ENCODE measurements at places on chromosomes 7 and 10. TPM values are rescaled to one million over a fixed set of nuclear protein-coding genes. Genes with fewer than 3 reads are reported as not detected.

- no peaks in the 10 kb centered on the region for H3K4me1 ChIP-seq
- DNase-seq, result no peak
- no peaks in the 10 kb centered on the region for H3K27me3 ChIP-seq
- no peak overlapping the region for H3K4me3 ChIP-seq
- H3K27ac ChIP-seq, result no peak overlapping the region
Observed at GRCh38 chr10:14192746-14193145, 138.0 kb downstream of the FRMD4A start.

GRCh38 chr10:29409241-29410054 lies 120.6 kb downstream of the LYZL1 start:
- no peaks in the 10 kb centered on the region for H3K27me3 ChIP-seq
- DNase-seq, result peak; percentile 61
- H3K4me1 ChIP-seq, result no peaks in the 10 kb centered on the region
- peak overlapping the region; percentile 64 for H3K4me3 ChIP-seq

DNA sequence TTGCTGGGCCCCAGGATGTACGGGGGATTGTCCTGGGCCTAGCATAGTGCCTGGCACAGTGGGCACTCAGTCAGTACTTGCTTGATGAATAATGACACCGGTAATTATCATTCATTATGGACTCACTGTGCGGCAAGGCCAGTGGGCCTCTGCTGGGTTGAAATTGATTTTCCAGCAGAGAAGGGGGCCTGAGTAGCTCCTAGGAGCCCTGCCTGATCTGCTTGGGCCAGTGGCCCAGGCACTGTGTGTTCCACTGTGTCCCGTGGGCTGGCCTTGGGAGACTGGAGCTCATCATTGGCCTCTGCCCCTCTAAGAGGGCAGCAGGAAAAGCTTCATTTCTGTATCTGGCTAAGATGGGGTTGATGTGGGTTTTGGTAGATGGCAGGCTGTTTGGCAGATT lies 1.4 kb downstream of the CHST3 start:
- no peaks in the 10 kb centered on the region for H3K27me3 ChIP-seq
- DNase-seq, result no peak
- peak overlapping the region; percentile 59 for H3K4me3 ChIP-seq
- peaks cover 63% of the 10 kb centered on the region for H3K4me1 ChIP-seq
- peak overlapping the region; percentile 98 for H3K27ac ChIP-seq

The STRIP2 gene
- total RNA-seq, result 0.39 TPM

The ARHGAP12 gene
- 38.8 TPM for total RNA-seq

DNA sequence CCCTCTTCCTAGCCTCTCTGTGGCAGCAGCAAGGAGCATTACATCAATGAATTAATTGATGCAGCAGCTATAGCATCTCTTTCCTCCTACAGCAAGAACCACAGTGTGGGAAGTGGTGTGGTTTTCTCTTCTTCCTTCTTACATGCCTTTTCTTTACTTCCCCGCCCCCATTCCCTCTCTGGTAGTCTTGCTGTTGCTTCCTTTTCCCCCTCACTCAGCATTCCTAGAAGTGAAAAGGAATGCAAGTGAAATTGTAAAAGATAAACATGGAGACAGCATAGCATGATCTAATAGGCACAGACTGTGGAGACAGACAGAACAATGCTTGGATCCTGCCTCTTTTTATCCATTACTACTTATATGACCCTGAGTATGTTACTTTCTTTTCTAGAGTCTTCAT lies 370.5 kb upstream of the BMPER start:
- H3K27me3 ChIP-seq, result no peaks in the 10 kb centered on the region
- no peak overlapping the region for H3K4me3 ChIP-seq
- H3K4me1 ChIP-seq, result peaks cover 3% of the 10 kb centered on the region
- no peaks in the 10 kb centered on the region for H3K36me3 ChIP-seq
- DNase-seq, result no peak

DNA sequence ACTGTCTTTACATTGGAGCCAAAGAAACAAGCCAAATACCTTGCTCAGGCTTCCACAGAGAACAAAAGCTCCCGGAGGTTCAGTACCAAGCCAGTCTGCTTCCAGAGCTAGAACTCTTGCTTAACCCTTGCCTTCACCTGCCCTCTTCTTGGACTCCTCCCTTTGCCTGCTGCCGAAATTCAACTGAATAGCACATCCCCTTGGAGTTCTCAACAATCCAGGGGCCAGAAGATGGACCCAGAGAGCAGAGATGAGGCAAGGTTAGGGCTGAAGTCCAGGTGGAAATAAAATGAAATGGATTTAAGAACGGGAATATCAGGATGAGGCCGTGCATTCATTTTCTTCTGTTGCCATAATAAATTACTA lies 876 bp upstream of the PIK3AP1 start:
- DNase-seq, result no peak
- H3K27ac ChIP-seq, result no peak overlapping the region
- H3K4me1 ChIP-seq, result no peaks in the 10 kb centered on the region
- H3K4me3 ChIP-seq, result no peak overlapping the region
- peaks cover 18% of the 10 kb centered on the region for H3K27me3 ChIP-seq

The VWA2 gene
- 0.84 TPM for total RNA-seq

- no peaks in the 10 kb centered on the region for H3K36me3 ChIP-seq
- DNase-seq, result no peak
- no peaks in the 10 kb centered on the region for H3K27me3 ChIP-seq
- H3K4me1 ChIP-seq, result no peaks in the 10 kb centered on the region
Observed at GRCh38 chr10:5105626-5106025, 11.4 kb downstream of the AKR1C3 start.

The OR6V1 gene
- not detected for total RNA-seq

DNA sequence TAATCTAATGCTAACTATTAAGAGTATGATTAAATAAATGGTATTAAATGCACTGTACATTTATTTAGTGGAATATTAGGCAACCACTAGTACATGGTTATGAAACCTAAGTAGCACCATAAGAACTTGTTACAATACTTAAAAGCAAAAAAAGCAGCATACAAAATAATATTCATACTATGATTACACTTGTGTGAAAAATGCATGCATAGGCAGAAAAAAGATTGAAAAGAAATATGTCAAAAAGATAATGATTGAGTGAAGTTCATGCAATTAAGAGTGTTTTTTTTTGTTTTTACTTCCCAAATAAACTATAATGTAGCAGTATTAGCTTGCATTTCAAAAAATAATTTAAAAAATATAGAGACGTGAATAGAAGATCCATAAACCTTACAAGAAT lies 20.0 kb upstream of the SRI start:
- H3K4me3 ChIP-seq, result no peak overlapping the region
- peaks cover 5% of the 10 kb centered on the region for H3K4me1 ChIP-seq
- no peaks in the 10 kb centered on the region for H3K27me3 ChIP-seq
- no peak for DNase-seq
- no peaks in the 10 kb centered on the region for H3K36me3 ChIP-seq

- no peak overlapping the region for H3K4me3 ChIP-seq
- DNase-seq, result no peak
- H3K4me1 ChIP-seq, result no peaks in the 10 kb centered on the region
- no peaks in the 10 kb centered on the region for H3K36me3 ChIP-seq
- no peaks in the 10 kb centered on the region for H3K27me3 ChIP-seq
- H3K27ac ChIP-seq, result no peak overlapping the region
Observed at GRCh38 chr7:38312821-38313220, 39.4 kb upstream of the TARP start.

The BCL7B gene
- total RNA-seq, result 46.1 TPM

DNA sequence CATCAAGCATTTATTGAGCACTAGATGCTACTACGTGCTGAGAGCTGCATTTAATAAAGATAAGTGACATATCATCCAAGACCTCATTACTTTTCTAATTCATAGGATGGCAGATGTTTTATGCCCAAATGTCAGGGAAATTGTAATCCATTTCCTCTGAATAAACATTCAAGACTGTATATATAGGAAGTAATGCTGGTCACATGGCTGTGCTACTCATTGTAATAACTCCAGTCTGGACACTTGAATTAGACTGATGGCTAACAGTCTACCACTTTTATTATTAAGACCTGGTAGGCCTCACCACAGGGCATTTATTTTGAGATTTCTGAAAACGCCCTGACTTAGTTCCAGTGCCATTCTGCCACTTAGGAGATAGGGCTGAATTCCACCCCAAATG lies 36.6 kb downstream of the PIK3AP1 start:
- H3K36me3 ChIP-seq, result no peaks in the 10 kb centered on the region
- H3K4me1 ChIP-seq, result no peaks in the 10 kb centered on the region
- no peak overlapping the region for H3K27ac ChIP-seq
- no peaks in the 10 kb centered on the region for H3K27me3 ChIP-seq

The BLNK gene
- 16.4 TPM for total RNA-seq

The NOS3 gene
- total RNA-seq, result 26.4 TPM

GRCh38 chr7:25388681-25389080 lies 160.4 kb upstream of the NPVF start:
- no peaks in the 10 kb centered on the region for H3K27me3 ChIP-seq
- no peak overlapping the region for H3K4me3 ChIP-seq
- H3K36me3 ChIP-seq, result no peaks in the 10 kb centered on the region
- no peak for DNase-seq
- H3K4me1 ChIP-seq, result no peaks in the 10 kb centered on the region

- no peak for DNase-seq
- H3K36me3 ChIP-seq, result no peaks in the 10 kb centered on the region
- H3K27ac ChIP-seq, result no peak overlapping the region
Observed at GRCh38 chr7:98137826-98138151, 31.1 kb downstream of the LMTK2 start.

DNA sequence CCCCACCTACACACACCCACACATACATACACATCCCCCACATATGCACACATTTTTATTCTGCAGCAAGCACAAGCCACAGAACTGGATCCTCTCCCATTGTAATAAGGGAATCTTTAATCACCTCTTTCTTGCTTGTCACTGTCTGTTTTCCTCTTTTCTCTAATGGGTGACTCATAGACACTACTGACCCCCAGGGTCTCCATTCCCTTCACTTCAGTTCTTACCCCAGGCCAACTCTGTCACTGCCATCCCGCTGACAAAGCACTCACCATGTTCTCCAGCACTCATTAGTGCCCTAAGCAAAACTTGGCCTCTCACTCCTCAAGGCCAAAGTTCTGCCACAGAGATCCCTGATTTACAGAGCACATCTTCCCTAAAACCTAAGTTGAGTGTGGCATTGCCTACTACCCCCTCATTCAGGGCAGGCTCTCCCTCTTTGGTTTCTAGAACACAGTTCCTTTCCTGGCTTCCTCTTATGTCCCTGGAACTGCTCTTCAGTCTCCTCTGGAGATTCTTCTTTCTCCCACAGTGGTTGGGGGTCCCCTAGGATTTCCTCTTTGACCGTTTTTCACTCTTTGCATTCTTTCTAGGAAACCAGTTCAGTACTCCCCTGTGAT lies 39.6 kb upstream of the INHBA start:
- no peaks in the 10 kb centered on the region for H3K4me1 ChIP-seq
- DNase-seq, result no peak
- H3K4me3 ChIP-seq, result no peak overlapping the region
- no peaks in the 10 kb centered on the region for H3K36me3 ChIP-seq
- no peaks in the 10 kb centered on the region for H3K27me3 ChIP-seq

The STEAP4 gene
- 89.8 TPM for total RNA-seq

GRCh38 chr10:71713135-71714030 lies 6.2 kb downstream of the C10orf105 start:
- H3K27me3 ChIP-seq, result no peaks in the 10 kb centered on the region
- peak overlapping the region; percentile 14 for H3K4me3 ChIP-seq
- H3K27ac ChIP-seq, result peak overlapping the region; percentile 94
- no peaks in the 10 kb centered on the region for H3K36me3 ChIP-seq
- peak; percentile 78 for DNase-seq

The DOCK1 gene
- 76.7 TPM for total RNA-seq

DNA sequence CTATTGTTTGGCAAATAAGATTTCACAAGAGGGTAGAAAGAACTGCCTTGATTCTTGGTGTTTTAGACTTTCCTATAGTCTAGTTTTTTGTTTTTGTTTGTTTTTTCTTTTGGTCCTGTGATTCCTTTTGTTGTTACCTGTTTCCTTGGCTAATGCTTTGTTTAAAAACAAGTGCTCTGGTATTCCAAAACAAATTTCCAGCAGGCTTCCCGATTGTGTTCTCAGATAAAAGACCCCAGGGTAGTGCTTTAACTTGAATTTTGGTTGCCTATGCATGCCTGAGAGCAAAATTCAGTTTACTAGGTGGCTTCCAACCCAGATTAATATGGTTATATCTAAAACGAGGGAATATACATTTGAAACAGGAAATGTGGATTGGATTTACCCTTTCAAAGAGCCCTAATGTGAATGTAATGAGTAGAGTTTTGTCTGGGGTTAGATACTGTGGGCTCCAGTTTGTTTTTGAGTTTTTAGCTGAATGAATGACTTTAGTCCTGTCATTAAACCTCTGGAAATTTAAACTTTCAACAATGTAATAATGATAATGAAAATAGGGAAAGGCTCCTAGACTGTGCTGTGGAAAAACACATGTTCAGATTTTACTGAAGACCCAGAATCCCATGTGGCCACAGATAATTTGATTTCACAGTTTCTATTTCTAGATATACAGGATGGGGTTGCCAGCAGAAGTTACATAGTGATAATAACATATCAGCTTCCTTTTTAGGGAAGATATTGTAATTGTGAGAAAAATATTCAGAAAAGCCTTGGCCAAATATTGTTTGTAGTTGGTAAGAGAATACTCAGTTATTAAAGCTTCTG lies 23.9 kb downstream of the AUTS2 start:
- DNase-seq, result no peak
- H3K27ac ChIP-seq, result no peak overlapping the region
- no peaks in the 10 kb centered on the region for H3K27me3 ChIP-seq

GRCh38 chr7:26709210-26709990 lies 155.0 kb downstream of the SKAP2 start:
- no peaks in the 10 kb centered on the region for H3K36me3 ChIP-seq
- H3K4me3 ChIP-seq, result no peak overlapping the region
- no peak overlapping the region for H3K27ac ChIP-seq
- H3K27me3 ChIP-seq, result no peaks in the 10 kb centered on the region
- DNase-seq, result no peak

DNA sequence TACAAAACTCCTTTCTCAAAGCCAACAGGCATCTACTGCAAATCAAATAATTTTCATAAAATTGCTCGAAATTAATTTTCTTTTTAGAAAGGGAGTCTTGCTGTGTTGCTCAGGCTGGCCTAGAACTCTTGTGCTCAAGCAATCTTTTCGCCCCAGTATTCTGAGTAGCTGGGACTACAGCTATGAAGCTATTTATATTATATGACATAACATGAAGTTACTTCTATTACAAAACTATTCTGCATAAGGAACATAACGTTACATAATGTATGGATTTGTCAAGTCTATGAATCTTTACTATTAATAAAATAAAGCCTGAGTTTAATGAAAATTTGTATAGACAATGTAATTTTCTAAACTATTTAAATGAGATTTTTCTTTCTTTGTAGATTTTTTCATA lies 415.0 kb downstream of the PARD3 start:
- no peak overlapping the region for H3K4me3 ChIP-seq
- no peaks in the 10 kb centered on the region for H3K27me3 ChIP-seq
- H3K27ac ChIP-seq, result no peak overlapping the region
- peaks cover 17% of the 10 kb centered on the region for H3K4me1 ChIP-seq
- DNase-seq, result no peak
- H3K36me3 ChIP-seq, result no peaks in the 10 kb centered on the region

The GIMAP5 gene
- 30.8 TPM for total RNA-seq

GRCh38 chr7:34087892-34088891 lies 182.9 kb downstream of the BMPER start:
- no peak overlapping the region for H3K27ac ChIP-seq
- no peak for DNase-seq
- H3K27me3 ChIP-seq, result no peaks in the 10 kb centered on the region
- no peaks in the 10 kb centered on the region for H3K36me3 ChIP-seq

GRCh38 chr10:113187063-113187777 lies 237.2 kb downstream of the TCF7L2 start:
- H3K27ac ChIP-seq, result peak overlapping the region; percentile 48
- H3K4me1 ChIP-seq, result no peaks in the 10 kb centered on the region
- no peaks in the 10 kb centered on the region for H3K36me3 ChIP-seq
- H3K27me3 ChIP-seq, result no peaks in the 10 kb centered on the region
- no peak for DNase-seq

All from tibial nerve (tissue), 4 donors.